Mucosa of descending colon (tissue), 3 donors: ENCODE measurements at places on chromosomes 4 and X. TPM values are rescaled to one million over a fixed set of nuclear protein-coding genes. Genes with fewer than 3 reads are reported as not detected.

PABPC1L2B gene
- 0.25 TPM for total RNA-seq

COX7B gene
- 480 TPM for total RNA-seq

SNX25 gene
- 16.8 TPM for total RNA-seq

GLOD5 gene
- total RNA-seq: 9.9 TPM

BEX1 gene
- total RNA-seq: 0.87 TPM

ITM2A gene
- total RNA-seq: 36.0 TPM

TBX22 gene
- total RNA-seq: not detected

CWH43 gene
- 28.0 TPM for total RNA-seq

NOX1 gene
- 109 TPM for total RNA-seq

BTK gene
- 1.8 TPM for total RNA-seq

RIBC1 gene
- total RNA-seq: 0.94 TPM

RBM47 gene
- 144 TPM for total RNA-seq

HAUS3 gene
- 13.7 TPM for total RNA-seq
